Stimulated activated CD4-positive, alpha-beta T cell treated with anti-CD3 and anti-CD28 coated beads, Interleukin-2, amount 100 ng/mL, for 24 hours (primary cell): ENCODE measurements at places on chromosomes 11 and 22.

GRCh38 chr11:43234881-43235280 lies 76.9 kb upstream of the API5 start:
- no peak for DNase-seq

DNA sequence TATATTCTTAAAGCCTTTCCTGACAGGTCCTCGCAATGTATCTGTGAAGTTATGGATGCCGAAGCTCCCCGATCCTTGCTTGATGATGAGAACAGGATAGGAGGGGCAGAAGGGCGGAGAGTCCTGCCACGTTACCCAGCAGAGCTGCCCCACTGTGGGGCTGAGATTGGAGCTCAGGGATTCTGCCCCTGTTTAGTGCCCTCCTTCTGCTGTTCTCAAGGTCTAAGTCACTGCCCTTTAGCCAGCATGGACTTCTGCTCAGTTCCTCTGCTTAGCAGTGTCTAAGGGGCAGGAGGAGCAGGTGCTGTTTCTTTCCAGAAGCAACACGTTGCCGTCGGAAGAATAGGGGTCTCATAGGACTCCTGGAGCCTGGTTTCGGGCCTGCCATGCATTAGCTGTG lies 164.2 kb upstream of the B3GAT1 start:
- DNase-seq: no peak

DNA sequence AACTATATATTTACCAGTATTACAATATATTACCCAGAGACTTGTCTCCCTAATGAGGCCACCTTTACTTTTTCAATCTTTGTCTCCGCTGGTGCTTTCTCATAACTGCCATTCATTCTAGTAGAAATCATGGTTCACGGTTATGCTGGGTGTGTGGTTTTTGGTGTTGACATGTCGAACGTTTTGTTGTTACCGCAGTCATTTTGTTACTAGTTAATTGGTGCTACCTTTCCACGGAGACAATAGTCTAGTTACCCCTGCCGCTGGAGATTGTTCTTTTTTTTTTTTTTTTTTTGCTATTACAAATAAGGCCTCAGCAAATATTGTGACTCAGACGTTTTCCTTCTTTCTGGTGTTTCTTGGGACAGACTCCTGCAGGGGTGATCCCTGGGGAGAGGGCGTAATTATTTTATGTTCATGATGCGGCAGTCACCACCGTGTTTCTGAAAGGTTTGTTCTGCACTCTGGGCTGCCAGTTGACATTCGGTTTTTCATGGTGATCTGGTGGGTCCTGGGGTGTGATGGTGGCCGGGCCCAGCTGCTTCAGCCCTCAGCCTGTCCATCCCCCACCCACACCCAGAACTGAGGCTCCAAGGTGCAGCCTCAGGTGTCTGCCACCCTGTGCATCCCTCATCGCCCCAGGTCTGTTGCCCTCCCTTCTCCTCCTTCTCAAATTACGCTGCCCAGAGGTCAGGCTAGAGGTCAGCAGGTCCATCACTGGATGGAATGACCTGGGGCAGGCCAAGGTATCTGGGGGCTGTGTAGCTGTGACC lies 28.6 kb downstream of the LRP5 start:
- no peak for DNase-seq

- DNase-seq: no peak
Measured at GRCh38 chr11:26719998-26720397, 1.9 kb downstream of the SLC5A12 start.

DNA sequence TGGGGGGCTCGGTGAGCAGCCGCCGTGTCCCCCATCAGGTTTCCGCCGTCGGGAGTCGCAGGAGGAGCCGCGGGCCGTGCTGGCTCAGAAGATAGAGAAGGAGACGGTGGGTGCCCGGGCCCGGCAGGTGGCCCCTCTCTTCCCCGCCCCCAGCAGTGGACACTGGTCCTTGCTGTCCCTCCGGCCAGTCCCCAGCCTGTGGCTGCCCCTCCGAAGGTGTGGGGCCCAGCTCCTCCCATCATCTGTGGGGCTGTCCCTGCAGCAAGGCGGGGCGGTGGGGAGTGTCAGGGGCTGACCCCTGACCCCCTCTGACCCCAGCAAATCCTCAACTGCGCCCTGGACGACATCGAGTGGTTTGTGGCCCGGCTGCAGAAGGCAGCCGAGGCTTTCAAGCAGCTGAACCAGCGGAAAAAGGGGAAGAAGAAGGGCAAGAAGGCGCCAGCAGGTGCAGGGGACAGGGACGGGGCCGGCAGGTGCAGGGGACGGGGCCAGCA lies 15.3 kb downstream of the EPS8L2 start:
- no peak for DNase-seq

DNA sequence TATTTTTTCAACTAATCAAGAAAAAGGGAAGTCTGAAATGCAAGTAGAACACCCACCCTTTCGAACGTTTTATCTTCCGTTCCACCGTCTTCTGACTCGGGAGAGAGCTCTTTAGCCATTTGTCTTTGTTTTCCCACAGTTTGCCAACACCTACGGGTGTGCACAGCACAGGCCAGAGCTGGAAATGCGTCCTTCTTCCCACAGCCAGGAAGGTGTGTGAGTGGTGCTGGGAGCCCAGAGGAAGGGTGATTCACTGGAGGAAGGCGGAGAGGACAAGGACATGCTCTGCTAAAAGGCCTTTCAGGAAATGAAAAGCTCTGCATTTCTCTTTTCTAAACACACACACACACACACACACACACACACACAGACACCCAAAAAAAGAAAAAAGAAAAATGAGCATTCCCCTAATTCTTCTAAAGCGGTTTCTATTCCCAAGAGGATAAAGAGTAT lies 18.5 kb downstream of the ENDOD1 start:
- no peak for DNase-seq

GRCh38 chr11:7319501-7319900 lies 67.8 kb downstream of the SYT9 start:
- no peak for DNase-seq
